ENCODE measurements at places on chromosomes 11 and 22. TPM values are rescaled to one million over a fixed set of nuclear protein-coding genes. Genes with fewer than 3 reads are reported as not detected.

GRCh38 chr11:623999-624704 lies 603 bp downstream of the CDHR5 start:
- H3K4me3 ChIP-seq: peak overlapping the region; percentile 59
- peak overlapping the region; percentile 54 for H3K27ac ChIP-seq
- H3K4me1 ChIP-seq: peaks cover 21% of the 10 kb centered on the region
- H3K36me3 ChIP-seq: peaks cover 2% of the 10 kb centered on the region

GRCh38 chr11:27312110-27312509 lies 50.9 kb downstream of the CCDC34 start:
- DNase-seq: no peak
- no peak overlapping the region for H3K4me3 ChIP-seq
- peak overlapping the region; percentile 47 for H3K27ac ChIP-seq
- no peaks in the 10 kb centered on the region for H3K36me3 ChIP-seq

PAAF1 gene
- total RNA-seq: 7.7 TPM

DNA sequence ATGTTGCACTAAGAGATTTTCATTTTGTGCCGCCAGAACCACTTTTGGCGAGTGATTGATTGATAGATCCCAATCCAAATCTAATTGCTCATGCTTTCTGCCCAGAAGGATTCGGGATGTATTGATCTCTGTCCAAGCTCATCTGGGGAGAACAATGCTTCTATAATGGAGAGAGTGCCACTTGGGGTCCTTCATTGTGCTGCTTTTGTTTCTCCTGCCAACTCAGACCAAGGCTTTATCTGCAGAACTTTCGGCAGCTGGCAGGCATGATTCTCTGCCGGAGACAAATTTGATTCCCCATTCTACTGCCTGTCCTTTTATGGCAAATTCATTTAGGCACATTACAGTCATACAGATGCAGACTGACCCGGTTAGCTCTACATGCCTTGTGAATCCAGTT lies 62.9 kb upstream of the NTM start:
- no peaks in the 10 kb centered on the region for H3K36me3 ChIP-seq
- no peak overlapping the region for H3K27ac ChIP-seq
- no peak overlapping the region for H3K4me3 ChIP-seq
- DNase-seq: no peak
- H3K4me1 ChIP-seq: no peaks in the 10 kb centered on the region

OR52N4 gene
- total RNA-seq: not detected
